Fibroblast of upper back skin (primary cell): ENCODE measurements at places on chromosomes 6 and 20.
A peak's percentile ranks its signal among the peaks of the same experiment; 100 is the strongest.

DNA sequence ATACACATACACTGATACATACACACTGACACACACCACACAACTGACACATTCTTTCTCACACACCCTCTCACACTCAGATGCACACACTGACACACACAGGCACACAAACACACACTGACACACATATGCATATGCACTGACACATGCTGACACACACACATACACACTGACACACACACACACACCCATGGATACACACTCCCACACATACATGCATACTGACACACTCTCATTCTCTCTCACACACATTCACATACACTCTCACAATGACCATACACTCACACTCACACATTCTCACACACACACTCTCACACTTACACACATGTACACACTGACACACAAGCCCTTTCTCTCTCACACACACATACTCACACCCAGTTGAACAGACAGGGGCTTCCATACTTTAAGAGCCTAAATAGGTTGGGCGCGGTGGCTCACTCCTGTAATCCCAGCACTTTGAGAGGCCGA, 236.4 kb downstream of the LRFN2 start:
- no peak for DNase-seq

- DNase-seq: no peak
These were observed 3.4 kb downstream of the AHCY start for GRCh38 chr20:34299556-34300255.

- DNase-seq: no peak
These were observed 32.6 kb upstream of the GRM4 start for GRCh38 chr6:34178357-34179105.

DNA sequence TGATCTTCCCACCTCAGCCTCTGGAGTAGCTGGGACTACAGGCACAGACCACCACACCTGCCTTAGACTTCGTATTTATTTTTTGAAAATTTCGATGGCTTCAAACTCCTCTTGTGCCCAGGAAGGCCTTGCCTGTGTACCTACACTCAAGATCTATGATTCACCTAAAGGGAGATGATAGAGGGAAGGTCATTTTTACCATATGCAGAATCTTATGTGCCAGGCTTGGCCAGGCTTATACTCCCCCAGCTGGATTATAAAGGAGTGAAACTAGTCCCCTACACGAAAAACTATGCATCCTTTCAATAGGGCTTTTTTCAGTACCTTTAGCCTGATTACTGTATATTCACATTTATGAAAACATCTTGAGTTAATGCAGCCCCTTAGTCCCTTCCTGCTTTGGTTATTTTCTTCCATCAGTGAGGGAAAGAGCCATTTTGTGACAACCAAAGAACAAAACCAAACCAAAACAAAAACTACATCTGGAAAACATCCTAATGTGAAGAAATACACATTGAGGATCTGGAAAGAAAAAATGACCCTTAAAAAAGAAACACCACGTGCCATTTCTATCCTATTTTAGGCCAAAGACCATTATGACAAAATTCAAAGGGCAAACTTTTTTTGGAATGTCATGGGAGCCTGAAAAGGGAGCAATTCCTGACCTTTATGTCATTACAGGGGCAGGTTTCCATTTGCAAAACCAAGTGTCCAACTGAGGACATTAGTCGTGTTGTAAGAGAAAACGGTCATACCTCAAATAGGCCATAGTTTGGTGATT, 34.7 kb downstream of the RIPOR2 start:
- no peak for DNase-seq

GRCh38 chr6:116287689-116288282, 8.1 kb upstream of the TSPYL1 start:
- peak; percentile 61 for DNase-seq

GRCh38 chr6:41294214-41294872, 7.9 kb upstream of the TREM1 start:
- no peak for DNase-seq

GRCh38 chr6:2740581-2740980, 10.1 kb downstream of the MYLK4 start:
- DNase-seq: no peak

DNA sequence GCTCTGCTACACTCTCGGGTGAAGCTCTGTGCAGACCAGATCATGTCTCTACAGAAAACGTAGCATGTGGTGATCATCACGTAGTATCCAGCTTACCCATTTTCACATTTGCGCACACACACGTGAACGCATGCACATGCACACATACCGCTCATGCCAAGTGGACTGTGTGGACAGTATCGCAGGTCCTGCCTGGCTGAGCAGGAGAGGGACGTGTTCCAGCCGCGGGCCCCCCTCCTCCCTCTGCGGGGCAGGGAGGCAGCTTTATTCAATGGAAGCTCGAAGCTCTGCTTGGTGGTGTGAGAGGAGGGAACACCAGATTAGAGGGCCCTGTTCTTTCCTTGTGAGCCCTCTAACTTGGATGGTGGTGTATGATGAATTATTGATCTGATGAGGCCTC, 51.1 kb downstream of the CDH26 start:
- DNase-seq: no peak

GRCh38 chr6:18264923-18265377, 620 bp upstream of the DEK start:
- DNase-seq: no peak

DNA sequence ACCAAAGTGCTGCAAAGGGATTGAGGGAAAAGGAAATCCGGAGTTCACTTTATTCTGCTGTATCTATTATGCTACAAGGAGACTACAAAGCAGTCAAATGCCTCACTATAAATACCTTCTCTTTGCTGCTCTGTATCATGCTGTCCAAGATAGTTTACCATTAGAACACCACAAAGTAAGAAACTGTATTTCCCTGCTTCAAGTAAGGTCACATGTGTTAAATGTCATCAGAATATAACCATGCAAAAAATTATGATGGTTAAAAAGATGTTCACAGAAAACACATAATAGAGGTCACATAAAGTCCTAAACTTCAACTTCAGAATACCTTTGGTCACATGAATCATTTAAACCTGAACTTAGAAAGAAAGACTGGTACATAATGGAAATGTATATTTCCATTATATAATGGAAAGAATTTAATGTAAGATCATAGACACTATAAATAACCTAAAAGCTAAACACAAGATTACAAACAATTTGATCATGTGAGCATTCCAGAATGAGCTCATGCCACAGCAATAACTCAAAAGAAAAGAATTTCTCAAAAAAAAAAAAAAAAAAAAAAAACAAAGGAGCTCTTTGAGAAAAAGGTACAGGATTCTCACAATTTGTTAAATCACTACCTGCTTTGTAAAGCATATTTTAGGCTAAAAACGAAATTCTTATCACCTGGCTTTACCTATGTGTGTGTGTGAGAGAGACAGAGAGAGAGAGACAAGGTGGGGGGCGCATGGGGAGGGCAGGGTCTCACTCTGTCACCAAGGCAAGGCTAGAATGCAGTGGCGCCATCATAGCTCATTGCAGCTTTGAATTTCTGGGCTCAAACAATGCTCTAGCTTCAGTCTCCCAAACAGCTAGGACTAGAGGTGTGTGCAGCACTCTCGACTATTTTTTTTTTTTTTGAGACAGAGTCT, 58.7 kb downstream of the KIF13A start:
- DNase-seq: peak; percentile 32

DNA sequence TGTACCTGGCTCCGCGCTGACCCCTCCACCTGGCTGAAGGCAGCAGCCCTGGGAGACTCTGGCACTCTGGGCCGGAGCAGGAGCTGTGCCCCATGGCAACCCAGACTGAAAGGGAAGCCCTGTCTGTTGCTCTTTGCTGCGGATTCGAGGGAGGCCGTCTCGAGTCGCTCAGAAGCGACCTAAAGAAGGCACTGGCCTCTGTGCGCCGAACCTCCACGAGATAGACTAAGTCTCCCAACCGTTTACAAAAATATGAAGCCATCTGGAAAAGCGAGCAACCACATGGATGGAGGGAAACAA, 10.5 kb upstream of the TBX18 start:
- DNase-seq: no peak

DNA sequence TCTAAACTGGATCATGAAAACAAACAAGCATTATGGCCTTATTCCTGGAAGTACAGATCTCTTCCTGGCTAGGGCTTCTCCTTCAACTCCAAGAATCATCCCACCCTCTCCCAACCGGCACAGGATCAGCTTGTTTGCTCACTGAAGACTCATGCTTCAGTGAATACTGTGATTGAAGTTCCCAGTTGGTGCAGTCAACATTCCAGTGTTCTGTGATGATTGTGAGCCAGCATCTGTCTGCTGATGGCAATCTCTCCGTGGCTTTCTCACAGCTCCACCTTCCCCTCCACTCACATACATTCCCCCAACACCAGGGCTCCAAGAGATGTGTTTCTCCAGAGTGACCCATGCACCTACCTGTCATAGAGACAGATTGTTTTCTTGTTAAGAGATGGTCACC, 421.3 kb upstream of the BTBD3 start:
- DNase-seq: no peak

GRCh38 chr20:3461911-3462677, 8.7 kb upstream of the ATRN start:
- DNase-seq: peak; percentile 6

DNA sequence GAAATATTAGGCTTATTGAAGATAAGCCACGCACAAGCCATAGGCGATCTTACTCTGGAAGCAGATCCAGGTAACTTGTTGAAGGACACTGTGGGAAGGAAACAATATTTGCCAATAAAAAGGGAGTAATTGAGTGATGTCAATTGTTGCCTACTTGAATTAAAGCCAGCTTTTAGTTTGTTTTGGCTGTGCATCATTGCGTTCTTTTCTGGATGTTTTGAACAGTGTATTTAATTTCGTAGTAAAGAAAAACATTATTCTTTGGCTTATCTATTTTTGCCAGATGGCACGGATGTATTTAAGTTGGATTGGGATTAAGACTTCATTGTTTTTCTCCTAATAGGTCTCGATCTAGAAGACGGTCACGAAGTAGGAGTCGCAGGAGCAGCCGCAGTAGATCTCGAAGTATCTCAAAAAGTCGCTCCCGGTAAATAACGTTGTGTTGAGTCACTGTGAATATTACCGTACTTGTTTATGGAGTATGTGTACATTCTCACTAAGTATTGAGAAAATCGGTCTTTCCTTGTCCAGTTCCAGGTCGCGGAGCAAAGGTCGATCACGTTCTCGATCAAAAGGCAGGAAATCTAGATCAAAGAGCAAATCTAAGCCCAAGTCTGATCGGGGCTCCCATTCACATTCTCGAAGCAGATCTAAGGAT, 2.6 kb downstream of the SRSF6 start:
- DNase-seq: no peak

- DNase-seq: no peak
These were observed 3.6 kb downstream of the PXMP4 start for GRCh38 chr20:33716498-33716897.

GRCh38 chr20:50918403-50918802, 12.8 kb downstream of the ADNP start:
- DNase-seq: peak; percentile 54

GRCh38 chr6:3393836-3394202, 63.0 kb downstream of the SLC22A23 start:
- no peak for DNase-seq

- DNase-seq: peak; percentile 4
These were observed 885 bp upstream of the GZF1 start for GRCh38 chr20:23361119-23361475.

- no peak for DNase-seq
These were observed 893.4 kb downstream of the C6orf118 start for GRCh38 chr6:164415832-164416563.

GRCh38 chr20:22795871-22796270, 211.5 kb upstream of the FOXA2 start:
- DNase-seq: peak; percentile 98

DNA sequence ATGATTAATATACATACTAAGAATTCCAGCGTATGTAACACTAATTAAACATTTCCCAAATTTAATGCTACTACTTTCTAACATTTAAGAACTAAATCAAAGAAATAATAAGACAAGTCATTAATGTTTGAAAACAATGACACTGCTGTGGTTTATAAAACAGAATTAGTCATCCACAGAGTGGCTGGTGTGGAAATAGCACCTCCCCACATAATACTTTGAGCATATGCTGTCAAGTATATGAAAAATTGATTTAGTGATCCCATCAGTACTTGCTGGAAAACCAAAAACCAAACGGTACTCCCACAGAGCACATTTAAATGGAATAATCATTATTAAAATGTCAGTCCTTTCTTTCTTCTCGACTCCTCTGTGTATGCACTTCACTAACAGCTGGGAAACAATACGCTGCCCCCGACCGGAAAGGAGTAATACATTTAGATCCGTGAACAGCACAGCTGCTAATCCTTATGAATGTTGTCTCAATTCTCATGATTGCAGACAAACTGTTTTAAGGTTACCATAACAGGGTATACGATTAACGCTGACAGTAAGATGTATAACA, 78.4 kb downstream of the PREP start:
- DNase-seq: peak; percentile 64

DNA sequence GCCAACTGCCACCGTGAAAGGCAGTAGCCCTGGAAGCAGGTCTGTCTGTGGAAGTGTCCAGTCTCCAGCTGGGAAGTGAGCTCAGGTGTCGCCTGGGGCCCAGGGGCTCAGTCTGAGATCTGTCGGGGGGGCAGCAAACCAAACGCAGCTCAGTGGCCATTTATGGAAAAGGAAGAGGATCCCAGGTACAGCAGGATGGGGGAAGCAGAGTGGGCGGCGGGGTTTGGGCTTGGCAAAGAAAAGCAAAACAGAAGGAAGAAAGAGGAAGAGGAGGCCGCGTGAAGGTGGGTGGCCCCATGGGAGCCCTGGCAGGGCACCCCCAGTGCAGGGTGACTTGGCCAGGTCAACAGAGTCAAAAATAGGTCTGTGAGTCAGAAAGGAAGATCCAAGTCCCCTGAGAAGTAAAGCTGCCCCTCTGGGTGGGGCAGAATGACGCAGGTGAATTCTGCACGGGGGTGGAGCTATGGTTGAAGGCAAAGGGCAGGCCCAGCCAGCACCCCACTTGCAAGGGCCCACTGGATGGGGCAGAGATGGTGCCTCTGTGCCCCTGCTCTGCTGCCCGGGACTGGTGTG, 5.3 kb downstream of the PXDC1 start:
- no peak for DNase-seq

DNA sequence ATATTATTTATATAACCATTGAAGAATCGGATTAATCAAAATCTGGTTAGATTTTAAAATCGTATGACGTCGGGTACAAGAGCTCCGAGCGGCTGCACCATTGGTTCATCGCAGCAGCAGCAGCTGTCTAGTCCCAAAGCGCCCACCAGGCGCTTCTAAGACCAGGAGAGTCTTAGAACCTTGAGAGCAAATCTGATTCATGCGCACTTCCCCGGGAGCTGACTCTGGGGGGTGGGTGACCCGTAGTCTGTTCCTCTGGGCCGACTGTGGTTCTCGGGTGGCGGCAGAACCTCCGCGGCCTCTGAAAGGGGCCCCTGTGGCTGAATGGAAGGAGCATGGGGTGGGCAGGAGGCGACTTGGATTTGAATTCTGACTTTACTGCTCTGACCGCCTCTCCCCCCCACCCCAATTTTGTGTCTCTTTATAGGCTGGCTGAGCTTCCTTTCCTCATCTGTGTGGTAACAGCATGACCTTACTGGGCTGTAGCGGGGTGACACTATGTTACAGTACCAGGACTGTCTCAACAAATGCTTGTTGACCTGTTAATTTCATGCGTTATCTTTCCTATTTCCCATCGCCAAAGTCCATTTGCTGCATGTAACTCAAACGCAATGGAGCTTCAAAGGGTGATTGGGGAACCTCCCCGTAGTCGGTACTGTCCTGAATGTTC, 119.7 kb downstream of the RTN4IP1 start:
- DNase-seq: peak; percentile 64
